ENCODE measurements at places on chromosomes 7 and 10.

GRCh38 chr7:68865351-68866199, 732.7 kb upstream of the AUTS2 start:
- DNase-seq = no peak

GRCh38 chr7:40799493-40800403, 664.9 kb downstream of the SUGCT start:
- DNase-seq = no peak

GRCh38 chr7:151436446-151437158, 3.3 kb downstream of the CRYGN start:
- DNase-seq = no peak

DNA sequence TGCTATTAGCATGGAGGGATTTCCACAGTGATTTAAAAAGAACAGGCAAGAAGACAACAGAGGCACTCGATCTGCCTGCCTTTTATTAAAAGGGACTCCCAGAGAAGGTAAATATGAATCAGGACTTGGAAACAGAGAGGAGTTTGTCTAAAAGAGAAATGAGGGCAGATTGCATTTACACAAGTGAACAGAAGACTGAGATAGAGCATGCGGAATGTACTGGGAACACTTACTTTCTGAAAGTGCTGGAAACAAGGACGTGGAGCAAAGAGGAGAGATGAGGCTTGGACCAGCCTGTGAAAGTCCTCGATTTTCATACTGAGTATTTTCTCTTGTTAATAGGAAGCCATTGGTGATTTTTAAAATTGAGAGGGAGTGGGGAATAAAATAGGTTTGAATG, 35.7 kb downstream of the MEOX2 start:
- no peak for DNase-seq

DNA sequence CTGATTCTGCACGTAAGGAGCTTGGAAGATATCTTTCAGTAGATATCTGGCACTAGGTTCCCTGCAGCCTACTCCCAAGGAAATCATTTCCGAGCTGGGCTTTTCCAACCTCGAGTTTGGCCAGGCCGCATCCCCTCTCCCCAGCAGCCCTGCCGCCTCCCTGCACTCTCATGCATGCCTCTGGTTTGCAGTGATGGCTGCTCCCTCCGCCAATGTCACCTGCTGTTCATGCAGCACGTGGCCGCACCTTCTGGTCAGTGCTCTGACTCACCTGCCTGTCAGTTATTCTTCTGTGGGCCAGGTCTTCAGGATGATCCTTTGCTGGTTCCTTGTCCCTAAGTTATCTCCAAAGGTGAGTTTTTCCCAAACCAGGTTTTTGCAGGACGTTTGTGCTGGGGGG, 50.6 kb upstream of the RASGEF1A start:
- DNase-seq = no peak

GRCh38 chr10:48332166-48332870, 25.8 kb downstream of the MAPK8 start:
- no peak for DNase-seq

- no peak for DNase-seq
These were observed 11.2 kb downstream of the ZCCHC24 start for GRCh38 chr10:79434223-79434687.

DNA sequence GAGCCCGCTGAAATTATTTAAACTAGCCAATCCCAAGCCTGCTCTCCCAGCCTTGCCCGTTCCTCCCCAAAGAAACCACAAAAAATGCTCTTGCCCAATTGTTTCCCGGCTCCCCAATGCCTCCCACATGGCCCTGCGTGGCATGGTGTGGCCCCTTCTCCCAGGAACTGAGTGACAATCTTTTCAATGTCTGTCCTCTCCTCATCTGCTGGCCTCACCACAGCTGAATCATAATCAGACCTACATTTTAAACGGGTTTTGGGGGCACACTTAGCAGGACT, 201.5 kb downstream of the PRPF18 start:
- DNase-seq = no peak

GRCh38 chr10:48517482-48517881, 87.4 kb downstream of the ARHGAP22 start:
- no peak for DNase-seq

GRCh38 chr10:102517553-102517952, 13.8 kb downstream of the SUFU start:
- no peak for DNase-seq

- DNase-seq = no peak
These were observed 96.2 kb downstream of the C10orf105 start for GRCh38 chr10:71623098-71623985.

- DNase-seq = peak; percentile 20
These were observed 262.8 kb upstream of the AOAH start for GRCh38 chr7:36986948-36987724.

DNA sequence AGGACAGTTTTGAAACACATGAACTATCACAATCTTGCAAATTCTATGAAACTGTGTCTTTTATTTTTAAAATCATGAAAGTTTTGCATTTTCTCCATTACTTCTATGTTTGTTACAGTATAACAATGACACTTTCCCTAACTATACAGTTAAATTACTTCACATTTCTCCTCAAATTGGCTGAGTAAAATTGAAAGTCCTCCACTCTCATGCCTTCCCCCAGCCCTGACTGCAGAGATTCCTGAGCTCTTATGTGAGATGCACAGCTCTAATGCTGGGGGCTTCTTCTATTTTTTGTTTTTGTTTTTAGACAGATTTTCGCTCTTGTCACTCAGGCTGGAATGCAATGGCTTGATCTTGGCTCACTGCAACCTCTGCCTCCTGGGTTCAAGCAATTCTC, 22.7 kb upstream of the MAP3K8 start:
- no peak for DNase-seq

GRCh38 chr7:28778786-28779185, 179.3 kb downstream of the TRIL start:
- DNase-seq = no peak

- no peak for DNase-seq
These were observed 306.9 kb downstream of the FRMD4A start for GRCh38 chr10:14023673-14024328.

DNA sequence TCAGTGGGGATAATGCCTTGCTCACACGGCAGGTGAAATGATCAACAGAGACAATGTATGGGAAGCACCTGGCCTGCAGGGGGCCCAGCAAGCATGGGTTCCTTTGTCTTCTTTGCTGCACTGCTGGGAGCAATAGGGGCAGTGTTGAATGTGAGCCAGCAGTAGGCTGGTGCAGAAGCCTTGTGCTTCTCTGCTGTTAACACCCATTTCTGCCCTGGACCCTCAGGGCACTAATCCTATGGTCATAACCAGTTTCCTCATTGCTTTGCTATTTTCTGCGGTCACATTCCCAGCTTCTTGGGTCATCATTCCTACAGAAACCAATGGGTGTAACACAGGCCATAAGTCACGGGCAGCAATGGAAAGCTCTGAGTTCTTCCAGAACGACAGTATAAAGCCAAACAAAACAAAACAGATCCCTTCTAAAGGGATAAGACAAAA, 10.9 kb upstream of the LGI1 start:
- DNase-seq = peak; percentile 93

GRCh38 chr10:69474742-69475432, 23.6 kb downstream of the TSPAN15 start:
- DNase-seq = peak; percentile 14

DNA sequence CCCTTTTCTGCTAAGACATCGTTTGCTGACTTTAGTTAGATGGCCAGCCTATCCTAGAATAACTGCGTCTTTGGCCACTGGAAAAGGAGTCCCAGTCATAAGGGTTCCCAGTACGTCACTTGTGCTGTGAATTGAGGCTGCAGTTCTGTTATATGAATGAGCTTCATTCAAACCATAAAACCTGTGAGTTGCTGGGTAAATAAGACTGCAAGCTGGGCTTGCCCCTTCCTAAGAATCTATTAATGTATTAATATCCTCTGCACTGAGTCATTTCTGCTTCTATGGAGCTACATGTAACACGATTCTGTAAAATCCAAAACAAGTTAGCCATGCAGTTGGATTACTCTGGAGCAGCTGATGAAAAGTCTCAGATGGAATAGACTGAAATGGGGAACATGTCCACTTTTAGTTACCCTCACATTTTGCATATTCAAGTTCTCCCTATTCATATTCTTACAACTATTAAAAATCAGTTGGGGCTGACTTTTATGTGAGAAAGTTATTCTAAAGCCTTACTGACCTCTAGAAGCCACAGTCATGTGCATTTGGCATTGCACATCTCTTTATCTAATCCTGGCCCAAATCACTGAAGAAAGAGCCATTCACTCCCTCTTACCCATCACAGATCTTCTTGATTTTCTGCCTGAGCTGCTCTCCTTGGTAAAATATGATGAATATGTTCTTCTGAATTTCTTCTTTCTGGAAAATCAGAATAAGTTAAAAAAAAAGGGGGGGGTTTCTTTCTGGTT, 41.8 kb upstream of the TMEM213 start:
- DNase-seq = no peak

- no peak for DNase-seq
These were observed 117.6 kb upstream of the FERD3L start for GRCh38 chr7:19262826-19263225.

DNA sequence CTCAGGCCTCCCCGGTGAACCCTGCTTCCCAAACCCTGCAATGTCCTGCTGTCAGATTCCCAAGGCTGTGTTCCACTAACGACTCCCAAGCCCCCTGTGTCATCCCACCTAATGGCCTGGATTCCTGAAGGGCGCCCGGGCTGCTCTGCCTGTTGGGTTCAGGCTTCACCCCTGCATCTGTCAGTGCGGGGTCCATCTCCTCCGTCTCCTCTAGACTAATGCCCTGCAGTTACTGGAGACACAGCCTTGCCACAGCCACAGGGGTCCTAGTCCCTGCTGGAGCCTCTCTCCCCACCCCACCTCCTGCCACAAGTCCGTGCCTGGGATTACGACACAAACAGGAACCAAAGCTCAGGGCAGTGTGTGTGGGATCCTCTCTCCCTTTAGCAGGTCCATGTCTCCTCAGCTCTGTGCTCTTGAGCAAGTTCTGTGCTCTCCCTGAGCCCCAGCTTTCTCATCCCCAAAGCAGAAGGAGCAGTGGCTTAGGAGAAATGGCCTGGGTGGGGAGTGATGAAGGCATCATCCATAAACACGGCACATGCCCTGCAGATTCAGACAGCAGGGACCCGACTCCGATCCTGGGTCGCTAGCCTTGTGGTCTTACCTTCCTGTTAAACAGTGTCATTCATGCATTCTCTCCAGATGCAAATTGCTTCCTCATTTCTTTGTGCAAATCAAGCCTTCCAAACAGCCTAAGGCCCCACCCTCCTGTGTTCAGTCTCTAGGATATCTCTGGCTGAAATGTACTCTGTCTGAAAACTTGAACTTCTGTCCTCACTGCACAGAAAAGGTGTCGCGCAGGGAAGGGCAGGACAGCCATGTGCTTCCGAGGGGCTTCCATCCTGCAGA, 8.2 kb upstream of the RBP3 start:
- DNase-seq = no peak

- DNase-seq = no peak
These were observed 217.5 kb downstream of the SDK1 start for GRCh38 chr7:3518546-3518945.

DNA sequence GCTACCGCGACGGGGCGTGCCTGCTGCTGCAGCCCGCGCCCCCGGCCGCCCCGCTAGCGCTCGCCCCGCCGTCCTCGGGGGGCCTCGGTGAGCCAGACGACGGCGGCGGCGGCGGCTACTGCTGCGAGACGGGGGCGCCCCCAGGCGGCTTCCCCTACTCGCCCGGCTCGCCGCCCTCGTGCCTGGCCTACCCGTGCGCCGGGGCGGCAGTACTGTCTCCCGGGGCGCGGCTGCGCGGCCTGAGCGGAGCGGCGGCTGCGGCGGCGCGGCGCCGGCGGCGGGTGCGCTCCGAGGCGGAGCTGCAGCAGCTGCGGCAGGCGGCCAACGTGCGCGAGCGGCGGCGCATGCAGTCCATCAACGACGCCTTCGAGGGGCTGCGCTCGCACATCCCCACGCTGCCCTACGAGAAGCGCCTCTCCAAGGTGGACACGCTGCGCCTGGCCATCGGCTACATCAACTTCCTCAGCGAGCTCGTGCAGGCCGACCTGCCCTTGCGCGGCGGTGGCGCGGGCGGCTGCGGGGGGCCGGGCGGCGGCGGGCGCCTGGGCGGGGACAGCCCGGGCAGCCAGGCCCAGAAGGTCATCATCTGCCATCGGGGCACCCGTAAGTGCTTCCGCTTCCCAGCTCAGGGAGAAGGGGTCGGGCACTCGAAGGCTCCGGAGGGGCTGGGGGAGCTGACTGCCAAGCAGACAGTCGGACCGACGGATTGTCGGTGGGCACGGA, 761 bp downstream of the PTF1A start:
- no peak for DNase-seq

GRCh38 chr7:123871998-123872867, 27.3 kb downstream of the HYAL4 start:
- peak; percentile 23 for DNase-seq

Data from fibroblast of the conjunctiva (primary cell).